Suprapubic skin (tissue), 4 donors: ENCODE measurements at places on chromosomes 7 and 10. TPM values are rescaled to one million over a fixed set of nuclear protein-coding genes. Genes with fewer than 3 reads are reported as not detected.

DNA sequence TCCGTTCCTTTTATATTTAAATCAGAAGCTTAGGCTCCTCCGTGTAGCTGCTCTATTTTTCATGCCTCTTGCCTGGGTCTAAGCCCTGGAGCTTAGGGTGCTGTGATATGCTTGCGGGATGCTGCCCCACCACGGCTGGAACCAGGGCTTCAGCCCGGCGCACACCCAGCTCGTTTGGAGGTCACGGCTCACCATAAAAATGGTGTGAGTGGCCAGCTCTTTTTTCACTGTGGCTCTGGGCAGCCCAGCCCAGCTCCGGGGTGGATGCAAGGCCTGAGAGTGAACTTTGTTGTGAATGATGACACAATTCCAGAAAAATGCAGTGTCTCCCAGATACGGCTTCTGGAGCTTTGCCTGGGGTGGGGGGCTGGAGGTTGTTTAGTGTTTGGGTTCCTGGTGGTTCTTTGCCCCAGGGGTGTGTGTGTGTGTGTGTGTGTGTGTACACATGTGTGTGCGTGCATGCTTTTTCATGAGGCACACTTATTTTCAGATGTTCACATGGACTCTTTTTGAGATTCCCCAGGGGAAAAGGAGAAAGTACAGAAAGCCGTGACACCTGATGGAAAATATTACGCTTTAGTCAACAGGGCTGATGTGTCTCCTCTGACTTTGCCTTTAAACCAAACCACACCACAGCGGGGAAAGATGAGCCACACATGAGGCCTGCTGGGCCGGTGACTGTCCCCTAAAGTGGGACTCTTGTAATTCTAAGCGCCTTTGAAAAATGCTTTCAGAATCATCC, 46.2 kb downstream of the GRK5 start:
- no peaks in the 10 kb centered on the region for H3K27me3 ChIP-seq
- no peak overlapping the region for H3K4me3 ChIP-seq
- DNase-seq, result peak; percentile 77

- H3K4me1 ChIP-seq, result peaks cover 9% of the 10 kb centered on the region
- H3K4me3 ChIP-seq, result no peak overlapping the region
- H3K27ac ChIP-seq, result no peak overlapping the region
- DNase-seq, result no peak
- peaks cover 9% of the 10 kb centered on the region for H3K36me3 ChIP-seq
Measured at GRCh38 chr10:33245343-33245742, 89.1 kb downstream of the NRP1 start.

DNA sequence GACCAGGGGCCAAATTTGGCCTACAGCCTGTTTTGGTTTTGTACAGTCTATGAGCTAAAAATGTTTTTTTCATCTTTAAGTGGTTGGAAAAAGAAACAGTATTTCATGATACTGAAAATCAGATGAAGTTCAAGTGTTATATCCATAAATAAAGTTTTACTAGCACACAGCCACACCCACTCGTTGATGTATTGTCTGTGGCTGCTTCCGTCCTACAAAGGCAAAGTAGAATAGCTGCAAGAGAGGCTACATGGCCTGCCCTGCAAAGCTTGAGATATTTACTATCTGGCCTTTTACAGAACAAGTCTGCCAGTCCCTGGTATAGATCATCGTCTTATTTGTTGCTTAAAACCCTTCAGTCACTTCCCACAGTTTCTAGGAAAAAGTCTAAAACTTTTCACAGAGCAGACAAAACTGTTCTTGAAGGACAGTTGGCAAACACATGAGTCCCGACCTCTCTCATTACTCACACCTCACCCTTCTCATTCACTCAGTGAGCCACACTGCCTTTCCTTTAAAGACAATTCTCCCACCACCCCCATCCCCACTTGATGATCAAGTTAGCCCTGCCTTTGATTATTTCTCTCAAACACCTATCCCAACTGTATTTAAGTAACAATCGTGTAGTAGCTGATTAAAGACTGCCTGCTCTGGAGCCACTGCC, 9.9 kb downstream of the RHEB start:
- H3K4me1 ChIP-seq, result peaks cover 41% of the 10 kb centered on the region
- no peaks in the 10 kb centered on the region for H3K27me3 ChIP-seq
- no peak for DNase-seq
- no peak overlapping the region for H3K4me3 ChIP-seq
- H3K36me3 ChIP-seq, result no peaks in the 10 kb centered on the region

DNA sequence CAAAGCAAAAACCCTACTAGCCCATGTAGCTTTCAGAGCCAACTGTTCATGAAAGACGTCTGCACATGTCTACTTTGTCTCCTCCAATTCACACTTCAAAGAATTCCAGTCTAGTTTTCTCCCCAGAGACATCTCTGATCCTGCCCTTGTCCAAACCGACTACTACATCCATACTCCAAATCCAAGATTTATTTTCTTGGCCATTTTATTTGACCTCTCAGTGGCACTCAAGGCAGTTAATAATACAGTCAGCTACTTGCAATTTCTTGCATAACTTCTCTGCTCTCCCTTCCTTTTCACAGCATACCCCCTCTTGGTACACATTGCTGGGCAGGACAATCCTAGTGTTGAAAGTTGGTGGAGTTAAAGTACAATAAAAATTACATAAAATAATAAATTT, 170.9 kb upstream of the INHBA start:
- DNase-seq, result no peak
- no peaks in the 10 kb centered on the region for H3K36me3 ChIP-seq
- H3K4me3 ChIP-seq, result no peak overlapping the region
- no peak overlapping the region for H3K27ac ChIP-seq

- H3K27me3 ChIP-seq, result no peaks in the 10 kb centered on the region
- DNase-seq, result no peak
- peaks cover 35% of the 10 kb centered on the region for H3K4me1 ChIP-seq
- peak overlapping the region; percentile 99 for H3K4me3 ChIP-seq
Measured at GRCh38 chr7:66741710-66742049, 1.1 kb downstream of the RABGEF1 start.

- H3K27me3 ChIP-seq, result no peaks in the 10 kb centered on the region
- peaks cover 53% of the 10 kb centered on the region for H3K4me1 ChIP-seq
- H3K4me3 ChIP-seq, result peak overlapping the region; percentile 10
Measured at GRCh38 chr7:36128448-36129047, 24.5 kb upstream of the EEPD1 start.

- H3K27ac ChIP-seq, result no peak overlapping the region
- H3K4me1 ChIP-seq, result no peaks in the 10 kb centered on the region
- H3K27me3 ChIP-seq, result no peaks in the 10 kb centered on the region
- no peak for DNase-seq
- H3K36me3 ChIP-seq, result no peaks in the 10 kb centered on the region
- H3K4me3 ChIP-seq, result no peak overlapping the region
Measured at GRCh38 chr7:22885797-22886261, 63.2 kb upstream of the TOMM7 start.

DNA sequence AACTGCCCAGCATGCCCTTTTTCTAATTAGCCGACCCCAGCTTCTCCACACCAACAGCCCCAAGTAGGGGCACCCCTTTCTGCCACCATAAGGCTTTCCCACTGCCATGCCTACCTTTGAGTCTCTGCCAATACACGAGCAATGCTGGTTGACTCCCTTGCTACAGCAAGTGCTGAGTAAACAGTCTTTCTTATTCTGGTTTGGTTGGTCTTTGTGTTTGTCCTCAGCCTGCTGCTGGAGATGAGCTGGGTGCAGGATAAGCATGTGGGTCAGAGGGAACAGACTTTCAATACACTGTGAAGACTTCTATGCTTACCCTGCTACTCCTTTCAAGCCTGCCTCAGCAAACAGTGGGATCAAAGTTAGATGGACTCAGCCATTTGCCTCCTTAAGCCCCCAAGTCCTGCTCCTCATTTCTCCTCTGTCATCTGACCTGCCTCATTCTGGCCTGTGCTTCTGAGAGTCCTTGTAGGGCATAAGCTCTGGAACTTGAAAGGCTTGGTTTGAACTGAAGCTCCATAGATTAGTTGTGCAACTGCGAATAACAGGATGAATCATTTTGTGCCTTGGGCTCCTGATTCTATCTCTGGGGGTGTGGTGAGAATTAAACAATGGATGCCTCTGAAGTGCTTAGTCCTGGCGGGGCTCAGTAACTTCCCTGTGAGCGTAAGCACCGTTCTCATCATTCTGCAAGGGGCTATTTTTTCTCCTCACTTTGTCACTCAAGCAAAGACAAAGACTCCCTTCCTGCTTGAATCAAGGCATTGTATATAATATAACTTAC, 533.8 kb upstream of the DPP6 start:
- no peak for DNase-seq
- H3K4me1 ChIP-seq, result peaks cover 20% of the 10 kb centered on the region
- H3K27ac ChIP-seq, result peak overlapping the region; percentile 53
- no peaks in the 10 kb centered on the region for H3K36me3 ChIP-seq
- no peak overlapping the region for H3K4me3 ChIP-seq

GRCh38 chr7:19919261-19920095, 146.1 kb upstream of the TMEM196 start:
- no peaks in the 10 kb centered on the region for H3K36me3 ChIP-seq
- no peaks in the 10 kb centered on the region for H3K27me3 ChIP-seq
- no peak for DNase-seq
- no peak overlapping the region for H3K4me3 ChIP-seq
- H3K4me1 ChIP-seq, result no peaks in the 10 kb centered on the region

- peaks cover 9% of the 10 kb centered on the region for H3K27me3 ChIP-seq
- peak overlapping the region; percentile 44 for H3K4me3 ChIP-seq
- no peak for DNase-seq
Measured at GRCh38 chr7:151246102-151246850, 2.2 kb downstream of the SMARCD3 start.

DNA sequence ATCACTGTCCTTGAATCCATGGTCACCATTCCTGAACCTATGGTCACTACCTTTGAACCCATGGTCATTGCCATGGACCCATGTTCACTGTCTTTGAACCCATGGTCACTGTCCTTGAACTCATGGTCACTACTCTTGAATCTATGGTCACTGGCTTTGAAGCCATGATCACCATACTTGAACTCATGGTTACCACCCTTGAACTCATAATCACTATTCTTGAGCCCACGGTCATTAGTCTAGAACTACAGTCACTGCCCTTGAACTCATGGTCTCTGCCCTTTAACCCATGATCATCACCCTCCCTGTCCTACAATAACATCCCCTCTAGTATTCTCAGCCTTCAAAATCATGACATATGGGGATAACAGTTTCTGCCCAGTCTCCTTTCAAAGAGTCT, 270.5 kb downstream of the CXCL12 start:
- no peak overlapping the region for H3K4me3 ChIP-seq
- H3K27ac ChIP-seq, result no peak overlapping the region
- H3K27me3 ChIP-seq, result no peaks in the 10 kb centered on the region
- H3K36me3 ChIP-seq, result no peaks in the 10 kb centered on the region
- H3K4me1 ChIP-seq, result no peaks in the 10 kb centered on the region

GRCh38 chr10:70084189-70084588, 31.5 kb downstream of the MACROH2A2 start:
- no peaks in the 10 kb centered on the region for H3K36me3 ChIP-seq
- no peak for DNase-seq
- H3K4me3 ChIP-seq, result no peak overlapping the region
- no peaks in the 10 kb centered on the region for H3K4me1 ChIP-seq
- H3K27me3 ChIP-seq, result no peaks in the 10 kb centered on the region

DNA sequence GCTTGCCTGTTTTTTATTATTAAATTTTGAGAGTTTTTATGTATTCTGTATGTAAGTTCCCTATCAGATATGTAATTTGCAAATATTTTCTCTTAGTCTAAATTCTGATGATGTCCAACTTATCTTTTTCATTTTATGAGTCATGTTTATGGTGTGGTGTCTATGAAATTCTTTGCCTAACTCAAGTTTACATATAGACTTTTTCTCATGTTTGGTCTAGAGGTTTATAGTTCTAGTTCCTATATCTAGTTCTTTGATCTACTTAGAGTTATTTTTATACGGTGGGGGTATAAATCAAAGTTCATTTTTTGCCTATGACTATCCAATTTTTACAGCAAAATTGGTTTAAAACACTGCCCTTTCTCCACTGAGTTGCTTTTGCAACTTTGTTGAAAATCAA, 26.3 kb upstream of the CCDC7 start:
- H3K4me1 ChIP-seq, result no peaks in the 10 kb centered on the region
- H3K27ac ChIP-seq, result no peak overlapping the region
- no peak for DNase-seq
- no peak overlapping the region for H3K4me3 ChIP-seq
- H3K27me3 ChIP-seq, result no peaks in the 10 kb centered on the region

GRCh38 chr7:1508277-1508758, 4.1 kb upstream of the INTS1 start:
- peaks cover 30% of the 10 kb centered on the region for H3K4me1 ChIP-seq
- no peak overlapping the region for H3K4me3 ChIP-seq
- H3K27me3 ChIP-seq, result peaks cover 4% of the 10 kb centered on the region

- no peaks in the 10 kb centered on the region for H3K27me3 ChIP-seq
- H3K4me3 ChIP-seq, result peak overlapping the region; percentile 97
- peaks cover 71% of the 10 kb centered on the region for H3K4me1 ChIP-seq
- H3K36me3 ChIP-seq, result peaks cover 13% of the 10 kb centered on the region
- peak overlapping the region; percentile 100 for H3K27ac ChIP-seq
Measured at GRCh38 chr10:1057106-1057657, 997 bp downstream of the WDR37 start.

DNA sequence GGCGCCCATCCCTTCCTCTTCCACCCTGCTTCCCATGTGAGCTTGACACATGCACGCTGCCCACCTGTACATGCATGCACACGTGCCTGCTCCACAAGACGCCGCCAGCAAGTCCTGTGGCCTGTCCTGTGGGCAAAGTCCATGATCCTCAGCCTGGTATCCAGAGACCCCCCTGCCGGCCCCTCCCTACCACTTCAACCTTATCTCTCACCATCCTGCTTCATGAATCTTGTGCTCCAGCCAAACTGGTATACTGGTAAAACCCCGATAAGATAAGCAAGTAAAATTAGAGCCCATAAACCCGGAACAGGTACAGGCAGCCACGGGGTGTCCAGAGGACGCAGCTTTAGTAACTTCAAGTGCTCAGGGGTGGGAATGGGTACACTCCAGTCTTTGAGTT, 11.8 kb upstream of the TBXAS1 start:
- DNase-seq, result no peak
- no peaks in the 10 kb centered on the region for H3K36me3 ChIP-seq
- H3K27me3 ChIP-seq, result no peaks in the 10 kb centered on the region
- H3K27ac ChIP-seq, result no peak overlapping the region

MEIG1 gene
- not detected for total RNA-seq

CUBN gene
- total RNA-seq, result 1.1 TPM

TWIST1 gene
- 4.0 TPM for total RNA-seq

NACAD gene
- total RNA-seq, result 0.99 TPM

TBL2 gene
- total RNA-seq, result 41.1 TPM

ANKRD61 gene
- total RNA-seq, result not detected
